ENCODE measurements at places on chromosomes 2 and 18.

GRCh38 chr2:105443617-105444598 lies 45.1 kb upstream of the FHL2 start:
- DNase-seq: no peak

GRCh38 chr2:121804997-121805765 lies 49.7 kb downstream of the TSN start:
- no peak for DNase-seq

DNA sequence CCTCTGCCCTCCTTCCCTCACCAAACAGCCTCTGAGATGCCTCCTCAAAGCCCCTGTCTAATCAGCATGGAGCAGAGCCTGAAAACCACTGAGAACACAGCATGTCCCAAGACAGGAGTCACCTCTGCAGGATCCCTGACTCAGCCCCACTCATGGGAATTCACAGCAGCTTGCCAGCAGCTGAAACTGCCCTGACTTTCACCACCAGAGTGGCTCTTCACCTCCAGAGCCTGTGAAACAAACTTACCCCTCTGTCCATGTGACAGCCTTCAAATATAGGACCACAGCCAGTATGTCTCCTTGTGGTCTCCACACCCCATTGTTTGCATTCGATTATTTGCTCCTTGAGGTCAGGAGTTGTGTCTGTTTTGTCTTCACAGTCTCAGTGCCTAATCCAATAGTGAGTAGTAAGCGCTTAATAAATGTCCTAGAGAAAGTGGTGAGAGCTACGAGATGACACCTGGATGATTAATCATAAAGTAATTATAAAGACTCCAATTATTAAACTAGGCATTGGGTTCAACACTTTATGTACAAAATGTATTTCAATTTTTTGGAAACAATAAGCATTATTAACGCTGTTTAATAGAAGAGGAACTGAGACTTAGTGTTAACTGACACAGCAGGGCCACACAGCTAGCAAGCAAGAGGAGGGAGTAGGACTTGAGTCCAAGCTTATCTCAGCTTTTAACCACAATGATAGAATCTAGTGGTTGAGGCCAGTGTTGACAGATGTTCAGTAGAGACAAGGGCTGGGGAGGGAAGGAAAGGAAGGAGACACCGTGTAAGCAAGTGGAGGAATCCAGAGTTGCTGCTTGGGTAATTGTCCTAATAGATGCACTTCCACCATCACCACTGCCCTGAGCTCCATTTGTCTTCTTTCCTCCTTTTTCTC lies 358.7 kb upstream of the TNP1 start:
- peak; percentile 45 for DNase-seq

DNA sequence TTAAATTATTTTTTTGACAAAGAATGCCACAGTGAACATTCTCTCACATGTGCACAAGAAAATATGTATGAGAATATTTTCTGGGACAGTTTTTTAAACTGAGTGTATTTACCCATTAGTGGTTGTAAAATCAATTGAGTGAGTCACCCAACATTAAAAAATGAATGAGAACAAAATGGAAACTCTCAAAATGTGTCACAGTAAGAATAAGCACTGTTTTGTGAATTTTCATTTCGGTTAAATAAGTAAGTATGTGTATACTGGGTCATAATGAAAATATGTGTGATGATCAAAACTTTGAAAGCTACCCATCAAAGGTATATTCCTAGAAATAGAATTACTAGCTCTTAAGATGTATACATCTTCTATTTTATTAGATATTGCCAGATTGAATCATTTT lies 11.6 kb downstream of the BABAM2 start:
- no peak for DNase-seq

DNA sequence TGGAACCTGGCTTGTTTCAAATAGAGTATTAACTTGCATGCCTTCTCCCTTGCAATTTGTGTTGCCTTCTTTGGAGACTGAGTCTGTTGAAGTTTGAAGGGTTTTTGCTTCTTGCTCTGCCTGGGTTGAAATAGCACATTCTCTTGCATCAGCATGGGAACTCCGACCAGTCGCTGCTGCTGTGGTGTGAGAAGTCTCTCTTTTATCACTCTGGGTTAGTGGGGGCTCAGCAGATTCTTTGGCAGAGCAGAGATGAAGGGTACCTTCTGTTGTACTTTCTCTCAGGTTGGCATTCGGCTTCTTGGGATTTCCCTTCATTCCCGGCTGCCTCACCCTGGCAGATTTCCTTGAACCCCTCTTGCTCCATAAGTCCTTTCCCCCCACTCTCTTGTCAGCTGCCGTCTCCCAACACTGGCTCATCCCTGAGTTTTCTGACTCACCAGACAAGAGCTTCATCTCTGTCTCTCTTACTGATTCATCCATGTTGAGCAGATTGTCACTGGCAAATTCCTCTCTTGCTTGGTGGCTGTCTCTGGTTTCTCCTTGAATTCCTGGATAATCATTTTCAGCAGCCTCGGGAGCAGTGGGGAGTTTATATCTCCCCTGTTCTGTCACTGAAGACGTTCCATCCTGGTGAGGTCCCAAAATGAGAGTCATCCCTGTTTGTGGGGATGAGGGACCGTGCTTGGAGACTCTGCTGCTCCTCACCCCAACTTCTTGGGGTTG lies 49.9 kb downstream of the ALPK2 start:
- DNase-seq: peak; percentile 71

- peak; percentile 20 for DNase-seq
Measured at GRCh38 chr2:218255446-218255845, 5.4 kb upstream of the GPBAR1 start.

- no peak for DNase-seq
Measured at GRCh38 chr2:238638100-238638981, 209.5 kb upstream of the TWIST2 start.

- no peak for DNase-seq
Measured at GRCh38 chr2:75431763-75432162, 129.0 kb downstream of the EVA1A start.

DNA sequence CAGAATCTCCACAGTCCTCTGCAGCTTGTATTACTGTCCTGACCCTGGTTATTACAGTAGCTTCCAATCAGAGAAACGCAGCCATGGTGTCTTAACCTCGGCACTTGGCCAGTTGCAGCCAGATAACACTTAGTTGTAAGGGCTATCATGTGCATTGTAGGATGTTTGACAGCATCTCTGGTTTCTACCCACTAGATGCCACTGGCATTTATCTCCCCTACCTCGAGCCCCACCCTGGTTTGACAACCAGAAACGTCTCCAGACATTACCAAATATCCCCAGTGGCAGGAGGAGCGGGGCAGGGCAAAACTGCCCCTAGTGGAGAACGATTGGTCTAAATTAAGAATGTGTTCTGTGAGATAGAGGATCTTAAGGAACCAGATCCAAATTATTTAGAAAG lies 13.1 kb downstream of the DSG2 start:
- DNase-seq: no peak

GRCh38 chr18:45890606-45891005 lies 65.1 kb downstream of the SIGLEC15 start:
- DNase-seq: no peak

All from GM03348 (cell line).